ENCODE measurements at places on chromosomes 16 and 17.

GRCh38 chr16:23859713-23860269 lies 24.0 kb downstream of the PRKCB start:
- DNase-seq: no peak

GRCh38 chr16:79288066-79288465 lies 312.5 kb downstream of the MAF start:
- DNase-seq: no peak

DNA sequence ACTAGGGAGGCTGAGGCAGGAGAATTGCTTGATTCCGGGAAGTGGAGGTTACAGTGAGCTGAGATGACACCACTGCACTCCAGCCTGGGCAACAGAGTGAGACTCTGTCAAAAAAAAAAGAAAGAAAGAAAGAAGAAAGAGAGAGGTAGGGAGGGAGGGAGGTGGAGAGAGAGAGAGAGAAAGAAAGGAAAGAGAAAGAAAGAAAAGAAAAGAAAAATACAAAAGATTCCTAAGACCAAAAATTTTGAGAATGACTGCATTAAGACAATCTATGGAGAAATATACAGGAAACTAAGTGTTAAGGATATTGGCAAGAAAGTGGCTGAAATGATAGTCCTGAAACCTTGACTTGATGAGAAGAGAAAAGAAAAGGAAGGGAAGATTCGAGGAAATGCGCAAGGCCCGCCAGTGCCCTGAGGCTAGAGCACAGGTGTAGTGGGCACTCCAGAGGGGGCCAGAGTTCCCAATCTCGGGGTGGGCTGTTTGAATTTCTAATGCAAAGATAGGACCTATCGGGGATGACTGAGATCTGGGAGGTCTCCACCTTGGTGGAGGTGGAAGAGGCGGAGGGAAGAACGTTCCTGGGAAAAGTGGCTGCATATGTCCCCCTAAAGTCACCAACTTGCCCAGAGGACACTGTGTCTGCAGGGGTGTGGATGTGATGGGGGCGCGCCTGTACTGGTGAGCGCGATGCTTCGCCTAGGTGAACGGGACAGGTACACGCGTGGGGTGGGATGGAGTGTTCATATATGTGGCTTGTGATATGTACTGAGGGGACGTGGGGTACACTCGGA lies 654 bp upstream of the SCNN1B start:
- no peak for DNase-seq

DNA sequence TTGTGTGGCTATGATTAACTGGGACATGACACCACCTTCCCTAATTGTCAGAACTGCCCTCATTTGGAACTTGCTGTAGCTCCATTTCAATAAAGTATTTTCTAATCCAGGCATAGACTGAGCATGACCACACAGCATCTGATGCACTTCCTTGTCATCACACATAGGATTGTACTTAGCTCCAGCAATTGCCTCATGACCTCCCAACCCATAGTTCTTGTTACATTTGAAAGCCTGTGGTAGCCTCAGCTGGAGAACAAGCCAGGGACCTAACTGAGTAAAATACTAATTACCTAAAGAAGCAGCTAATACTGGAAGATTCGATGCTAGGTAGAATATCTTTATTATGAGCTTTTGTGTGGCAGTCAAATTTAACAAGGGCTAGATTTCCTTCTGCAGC lies 187.3 kb upstream of the KIF2B start:
- no peak for DNase-seq

GRCh38 chr16:2500918-2501750 lies 12.6 kb upstream of the ATP6V0C start:
- peak; percentile 51 for DNase-seq

DNA sequence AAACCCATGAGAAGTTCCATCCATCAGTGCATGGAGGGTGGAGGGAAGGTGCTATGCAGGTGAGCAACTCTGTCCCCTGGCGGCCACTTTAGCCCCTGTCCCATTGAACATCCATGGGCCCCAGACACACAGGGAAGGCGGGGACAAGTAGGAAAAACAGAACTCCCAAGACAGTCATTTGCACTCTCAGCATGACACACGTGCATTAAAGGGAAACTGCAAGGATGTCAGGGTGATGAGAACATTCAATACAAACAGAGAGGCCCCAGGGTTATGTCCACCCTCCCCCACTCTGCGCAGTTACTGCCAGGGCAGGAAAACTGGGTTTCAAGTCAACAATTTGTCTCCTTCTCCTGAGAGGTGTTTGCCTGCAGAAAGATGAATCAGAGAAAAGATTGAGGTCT lies 44.0 kb upstream of the AKTIP start:
- DNase-seq: no peak

- DNase-seq: no peak
These were observed 121.3 kb upstream of the CACNG5 start for GRCh38 chr17:66713533-66714042.
